ENCODE measurements at places on chromosomes 12 and 14. TPM values are rescaled to one million over a fixed set of nuclear protein-coding genes. Genes with fewer than 3 reads are reported as not detected.

SIX4 gene
- 8.3 TPM for total RNA-seq

DNA sequence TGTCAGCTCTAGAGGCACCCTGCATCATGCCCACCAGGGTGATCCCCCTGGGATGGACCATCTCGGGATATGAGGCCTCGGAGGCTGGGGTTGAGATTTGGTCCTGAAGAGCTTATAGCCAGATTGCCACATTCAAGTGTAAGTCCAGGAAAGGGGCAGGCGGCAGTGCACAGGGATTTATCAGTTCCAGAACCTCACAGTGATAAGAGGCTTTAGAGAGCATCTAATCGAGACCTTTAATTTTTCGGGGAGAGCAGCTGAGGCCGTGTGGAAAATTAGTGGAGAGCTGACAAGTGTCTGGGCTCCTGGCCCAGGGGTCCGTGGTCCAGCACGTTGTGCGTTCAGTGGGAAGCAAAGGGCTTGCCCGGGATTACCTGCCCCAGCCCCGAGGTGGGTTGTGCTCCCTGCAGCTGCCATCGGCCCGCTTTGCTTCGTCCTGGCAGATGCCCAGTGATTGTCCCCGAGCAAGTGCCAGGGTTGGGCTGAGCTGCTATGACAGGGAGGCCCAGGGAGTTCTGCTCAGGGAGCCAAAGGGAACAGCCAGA lies 52.1 kb downstream of the C14orf132 start:
- no peak for DNase-seq

GRCh38 chr14:53217316-53217994 lies 64.3 kb upstream of the DDHD1 start:
- DNase-seq, result peak; percentile 77

DNA sequence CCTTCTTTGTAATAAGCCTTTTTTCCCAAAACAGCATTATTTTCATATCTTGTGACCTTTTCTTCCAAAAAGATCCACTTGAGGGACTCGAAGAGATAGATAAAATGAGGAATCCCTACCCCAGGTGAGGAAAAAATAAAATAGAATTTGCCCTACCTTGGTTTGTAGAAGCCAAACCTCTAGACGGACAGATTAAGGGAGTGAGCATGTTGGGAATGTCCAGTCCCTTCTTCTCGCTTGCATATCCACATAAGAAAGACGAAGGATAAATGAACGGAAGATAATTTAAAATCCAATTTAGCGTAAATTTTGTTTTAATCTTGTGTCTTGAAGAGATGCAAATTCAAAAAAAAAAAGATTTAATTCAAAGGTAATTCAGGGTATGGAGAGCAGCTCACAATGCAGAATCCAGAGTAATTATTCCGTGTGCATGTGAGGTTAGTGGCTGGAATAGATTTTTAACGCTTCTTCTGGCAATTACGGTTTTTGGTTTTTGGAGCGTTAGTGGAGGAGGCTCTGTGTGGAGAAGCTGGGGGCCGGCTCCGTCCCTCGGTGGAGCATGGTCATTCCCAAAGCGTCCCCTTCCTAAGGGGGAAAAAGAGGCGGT lies 1.5 kb downstream of the GRIN2B start:
- DNase-seq, result no peak

ADCY4 gene
- total RNA-seq, result not detected

DNA sequence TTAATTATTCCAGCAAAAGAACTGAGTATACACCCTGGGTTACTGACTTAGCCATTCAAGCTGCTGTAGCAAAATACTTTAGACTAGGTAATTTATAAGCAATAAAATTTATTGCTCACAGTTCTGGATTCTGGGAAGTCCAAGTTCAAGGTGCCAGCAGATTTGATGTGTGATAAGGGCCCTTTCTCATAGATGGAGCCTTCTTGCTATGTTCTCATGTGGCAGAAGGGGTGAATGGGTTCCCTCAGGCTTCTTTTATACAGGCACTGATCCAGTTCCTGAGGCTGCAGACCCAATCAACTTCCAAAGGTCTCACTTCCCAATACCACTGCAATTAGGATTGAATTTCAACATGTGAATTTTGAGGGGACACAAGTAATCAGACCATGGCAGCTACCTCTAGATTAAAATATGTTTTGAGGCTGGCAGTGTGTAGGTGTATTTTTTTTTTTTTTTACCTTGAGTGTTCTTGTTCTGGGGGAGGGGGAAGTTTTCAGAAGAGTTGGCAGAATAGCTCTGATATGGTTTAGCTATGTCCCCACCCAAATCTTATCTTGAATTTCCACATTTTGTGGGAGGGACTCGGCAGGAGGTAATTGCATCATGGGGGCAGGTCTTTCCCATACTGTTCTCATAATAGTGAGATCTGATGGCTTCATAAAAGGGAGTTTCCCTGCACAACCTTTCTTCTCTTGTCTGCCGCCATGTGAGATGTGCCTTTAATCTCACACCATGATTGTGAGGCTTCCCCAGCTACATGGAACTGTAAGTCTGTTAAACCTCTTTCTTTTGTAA lies 178.2 kb downstream of the RASSF9 start:
- no peak for DNase-seq

- DNase-seq, result no peak
Observed at GRCh38 chr14:94654071-94654861, 42.1 kb downstream of the SERPINA3 start.

GRCh38 chr12:34204830-34205285 lies 182.6 kb downstream of the ALG10 start:
- no peak for DNase-seq

GRCh38 chr12:27504507-27504906 lies 19.5 kb upstream of the PPFIBP1 start:
- DNase-seq, result no peak

DNA sequence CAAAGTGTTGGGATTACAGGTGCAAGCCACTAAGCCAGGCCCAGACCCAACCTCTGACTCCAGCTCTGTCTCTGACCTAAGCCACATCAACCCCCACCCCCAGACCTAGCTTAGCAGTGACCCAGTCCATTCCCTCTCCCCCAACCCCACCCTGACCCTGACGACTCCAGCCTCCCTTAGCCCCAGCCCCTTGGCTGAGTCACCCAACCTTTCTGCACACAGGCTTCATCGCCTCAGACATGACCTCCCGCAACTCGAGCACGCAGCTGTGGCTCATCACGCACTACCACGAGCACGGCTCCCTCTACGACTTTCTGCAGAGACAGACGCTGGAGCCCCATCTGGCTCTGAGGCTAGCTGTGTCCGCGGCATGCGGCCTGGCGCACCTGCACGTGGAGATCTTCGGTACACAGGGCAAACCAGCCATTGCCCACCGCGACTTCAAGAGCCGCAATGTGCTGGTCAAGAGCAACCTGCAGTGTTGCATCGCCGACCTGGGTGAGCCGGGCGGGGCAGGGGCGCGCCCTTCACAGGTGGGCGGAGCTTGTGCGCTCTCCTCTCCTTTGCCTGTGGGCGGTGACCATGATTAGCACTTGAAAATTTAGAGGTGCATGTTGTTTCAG lies 7.8 kb downstream of the ACVRL1 start:
- no peak for DNase-seq

CLEC14A gene
- not detected for total RNA-seq

SALL2 gene
- 0.06 TPM for total RNA-seq

DNA sequence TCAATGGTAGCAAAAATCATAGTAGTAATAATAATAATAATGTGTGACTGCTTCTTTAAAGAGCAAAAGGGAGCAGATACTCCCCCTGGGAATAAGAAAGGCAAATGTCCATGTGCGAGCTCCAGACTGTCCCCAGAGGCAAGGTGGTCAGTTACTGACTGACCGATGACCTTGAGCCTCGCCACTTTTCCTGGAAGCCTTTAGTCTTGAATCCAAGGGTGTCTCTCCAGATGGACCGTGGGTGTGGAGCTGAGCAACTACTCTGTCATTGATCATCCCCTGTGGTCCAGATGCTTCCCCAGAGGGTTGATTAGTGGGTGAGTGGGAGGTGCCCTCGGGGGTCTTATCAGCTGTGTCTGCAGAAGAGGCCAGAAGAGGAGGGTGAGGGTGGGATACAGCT lies 418.5 kb upstream of the TBX3 start:
- no peak for DNase-seq

PAX9 gene
- 5.2 TPM for total RNA-seq

DNA sequence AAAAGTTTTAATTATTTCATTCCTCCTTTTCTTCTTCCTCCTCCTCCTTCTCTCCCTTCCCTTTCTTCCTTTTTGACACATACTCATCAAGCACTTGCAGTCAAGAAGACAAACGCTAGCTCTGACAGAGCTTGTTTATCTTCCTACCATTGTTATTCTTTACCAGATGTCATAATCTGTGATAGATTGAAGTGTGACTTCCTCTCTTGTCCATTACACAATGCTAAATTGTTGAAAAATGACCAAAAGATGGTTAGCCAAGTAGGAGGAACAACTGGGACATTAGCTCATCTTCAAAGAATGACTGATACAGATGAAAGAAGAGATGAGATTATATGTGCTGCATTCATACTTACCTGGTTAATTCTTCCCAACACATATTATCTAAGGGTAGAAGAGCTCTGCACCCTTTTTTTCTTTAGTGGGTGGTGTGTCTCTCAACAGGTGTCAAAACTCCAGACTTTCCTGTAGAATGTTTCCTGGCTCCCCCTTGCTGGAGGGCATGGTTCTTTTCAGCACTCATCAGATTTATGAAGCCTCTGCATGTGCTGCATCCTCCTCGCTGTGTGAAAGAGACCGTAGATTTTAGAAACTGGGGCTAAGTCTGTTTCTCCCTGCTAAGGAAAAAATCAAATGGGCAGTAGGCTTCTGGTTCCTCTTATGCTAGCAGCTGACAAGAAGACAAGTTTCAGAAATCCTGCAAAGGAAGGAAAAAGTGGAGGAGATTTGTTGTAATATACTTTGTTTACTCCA lies 147.1 kb downstream of the TMX1 start:
- DNase-seq, result no peak

DNA sequence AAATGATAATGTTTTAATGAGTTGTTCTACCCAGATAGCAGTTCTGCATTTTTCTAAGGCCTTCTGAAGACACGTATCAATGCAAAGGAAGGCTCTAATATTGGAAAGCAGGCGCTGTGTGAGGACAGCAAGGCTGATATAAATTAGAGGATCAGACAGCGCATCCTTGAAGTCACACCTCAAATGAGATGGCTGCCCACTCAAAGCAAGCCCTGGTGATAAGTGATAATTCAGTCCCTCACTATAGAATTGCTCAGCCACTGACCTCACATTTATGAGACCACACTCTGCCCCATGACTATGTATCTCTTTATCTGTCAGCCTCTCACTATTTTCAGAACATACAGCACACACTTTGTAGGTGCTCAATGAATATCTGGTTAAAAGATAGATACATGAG lies 62.4 kb downstream of the ARMH4 start:
- no peak for DNase-seq

GRCh38 chr12:123512838-123513665 lies 20.5 kb downstream of the RILPL1 start:
- DNase-seq, result no peak

- no peak for DNase-seq
Observed at GRCh38 chr14:69247676-69248440, 12.1 kb upstream of the GALNT16 start.

All from H4 (cell line).